ENCODE measurements at places on chromosomes 16 and 17.

DNA sequence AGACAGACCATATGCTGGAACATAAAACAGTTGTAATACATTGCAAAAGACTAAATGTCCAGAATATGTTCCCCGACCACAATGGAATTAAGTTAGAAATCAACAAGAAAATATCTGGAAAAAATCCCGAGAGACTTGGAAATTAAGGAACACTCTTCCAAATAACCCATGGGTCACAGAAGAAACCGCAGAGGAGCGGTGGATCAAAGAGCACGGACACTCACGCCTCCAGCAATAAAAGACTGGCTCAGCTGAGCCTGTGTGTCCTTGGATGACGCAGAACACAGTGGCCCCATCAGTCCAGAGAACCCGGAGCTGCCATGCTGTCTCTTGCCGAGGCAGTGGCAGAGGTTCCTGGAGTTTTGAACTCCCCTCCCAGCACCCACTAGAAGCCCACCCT, 30.9 kb upstream of the FOXF1 start:
- DNase-seq: no peak

GRCh38 chr16:28316054-28316453, 23.7 kb downstream of the SBK1 start:
- DNase-seq: no peak

DNA sequence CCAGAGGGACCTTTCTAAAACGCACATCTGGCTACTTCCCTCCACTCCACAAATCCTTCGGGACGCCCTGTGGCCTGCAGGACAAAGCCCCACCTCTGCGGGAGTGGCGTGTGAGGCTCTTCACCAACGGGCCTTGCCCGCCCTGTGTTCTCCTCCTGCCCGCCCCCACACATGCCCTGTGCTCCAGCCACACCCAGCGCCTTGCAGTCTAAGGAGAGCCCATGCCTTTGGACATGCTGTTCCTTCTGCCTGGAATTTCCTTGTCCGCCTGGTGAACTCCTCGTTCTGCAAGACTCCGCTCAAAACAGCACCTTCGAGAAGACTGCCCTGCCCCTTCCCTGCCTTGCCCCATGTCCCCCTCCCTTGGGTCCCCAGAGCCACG, 7.4 kb downstream of the ELOB start:
- DNase-seq: no peak

GRCh38 chr17:65072660-65073071, 16.1 kb upstream of the GNA13 start:
- DNase-seq: no peak

DNA sequence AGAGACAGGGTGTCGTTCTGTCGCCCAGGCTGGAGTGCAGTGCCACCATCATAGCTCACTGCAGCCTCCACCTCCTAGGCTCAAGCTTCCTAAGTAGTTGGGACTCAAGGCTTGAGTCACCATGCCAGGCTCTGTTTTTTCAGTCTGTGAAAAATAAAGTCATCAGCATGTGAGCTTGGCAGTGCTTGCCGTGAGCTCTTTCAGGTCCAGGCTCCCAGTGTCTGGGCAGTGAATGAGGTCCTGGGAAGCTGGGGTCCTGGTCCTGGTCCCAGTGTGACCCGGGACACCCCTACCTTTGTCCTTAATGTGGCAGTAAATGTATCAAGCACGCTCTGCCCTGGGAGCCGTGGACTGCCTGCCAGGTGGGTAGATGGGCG, 22.9 kb upstream of the RPL13 start:
- DNase-seq: no peak
